Upper lobe of right lung (tissue), 1 donor: ENCODE measurements at places on chromosomes 3 and 15. TPM values are rescaled to one million over a fixed set of nuclear protein-coding genes. Genes with fewer than 3 reads are reported as not detected.
A peak's percentile ranks its signal among the peaks of the same experiment; 100 is the strongest.

DNA sequence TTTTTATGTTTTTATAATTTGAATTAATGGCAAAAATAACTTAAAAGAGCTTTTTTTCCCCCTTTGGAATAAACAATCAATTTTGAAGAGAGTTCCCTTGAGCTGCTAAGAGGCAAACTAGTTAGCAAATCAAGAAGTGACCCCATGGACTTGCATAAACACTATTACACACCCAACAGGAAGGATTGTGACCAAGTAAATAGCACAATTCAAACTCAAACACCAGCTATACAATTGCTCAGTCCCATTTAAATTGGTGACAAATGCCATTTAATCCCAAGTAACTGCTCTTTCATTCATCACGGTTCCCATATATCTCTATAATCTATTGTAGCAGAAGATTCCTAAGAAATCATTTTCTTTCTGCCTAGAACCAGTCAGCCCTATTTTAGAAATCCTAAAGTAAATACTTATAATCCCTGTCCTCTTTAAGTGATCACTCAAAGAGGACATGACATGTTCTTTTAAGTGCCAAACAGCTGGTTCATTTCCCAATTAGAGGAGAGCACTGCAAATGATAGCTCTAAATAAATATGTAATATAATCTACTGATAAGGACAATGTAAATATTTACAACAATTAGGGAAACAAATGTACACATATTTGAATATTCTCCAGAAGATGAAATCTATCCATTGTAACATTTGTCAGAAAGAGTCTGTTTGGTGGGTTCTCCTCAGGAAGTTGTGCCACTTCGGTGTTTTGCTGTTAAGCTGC is 137.8 kb upstream of the ADAMTS9 start:
- no peak for DNase-seq

DNA sequence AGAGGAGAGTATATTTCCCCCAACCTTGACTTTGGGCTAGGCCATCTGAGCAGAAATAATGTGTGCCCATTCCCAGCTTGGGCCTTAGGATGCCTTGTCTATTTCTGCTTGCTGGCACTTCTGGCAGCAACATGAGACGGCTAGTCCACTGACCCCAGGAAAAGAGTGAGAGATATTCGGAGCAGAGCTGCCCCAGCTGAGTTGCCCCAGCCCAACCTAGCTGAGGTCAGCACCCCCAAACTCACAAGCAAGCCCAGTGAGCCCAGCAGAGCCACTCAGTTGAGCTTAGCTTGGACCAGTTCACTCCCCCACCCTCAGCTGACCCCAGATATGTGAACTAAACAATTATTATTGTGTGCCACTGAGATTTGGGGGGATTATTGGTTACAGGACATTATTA is 20.2 kb downstream of the ITGA11 start:
- no peak for DNase-seq

GRCh38 chr3:126208606-126209256 is 28.3 kb upstream of the ALDH1L1 start:
- peak; percentile 85 for DNase-seq

DNA sequence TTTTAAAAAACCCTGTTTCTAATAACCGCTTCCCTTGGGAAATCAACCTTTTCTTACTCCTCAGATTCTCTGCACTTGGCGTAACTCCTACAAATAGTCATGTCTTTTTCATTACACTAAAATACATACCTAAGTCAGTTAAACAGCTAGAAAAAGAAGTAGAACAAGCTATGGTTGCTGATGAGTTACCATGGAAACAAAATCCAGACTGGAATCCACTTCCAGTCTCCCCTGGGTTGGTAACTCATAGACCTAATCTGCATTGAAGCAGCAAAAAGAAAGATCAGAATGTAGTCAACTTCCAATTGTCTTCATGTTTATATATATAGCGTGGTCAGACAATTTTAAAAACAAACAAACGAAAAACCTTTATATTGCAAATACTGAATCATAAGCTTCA is 260.8 kb upstream of the LRRN1 start:
- DNase-seq: no peak

DNA sequence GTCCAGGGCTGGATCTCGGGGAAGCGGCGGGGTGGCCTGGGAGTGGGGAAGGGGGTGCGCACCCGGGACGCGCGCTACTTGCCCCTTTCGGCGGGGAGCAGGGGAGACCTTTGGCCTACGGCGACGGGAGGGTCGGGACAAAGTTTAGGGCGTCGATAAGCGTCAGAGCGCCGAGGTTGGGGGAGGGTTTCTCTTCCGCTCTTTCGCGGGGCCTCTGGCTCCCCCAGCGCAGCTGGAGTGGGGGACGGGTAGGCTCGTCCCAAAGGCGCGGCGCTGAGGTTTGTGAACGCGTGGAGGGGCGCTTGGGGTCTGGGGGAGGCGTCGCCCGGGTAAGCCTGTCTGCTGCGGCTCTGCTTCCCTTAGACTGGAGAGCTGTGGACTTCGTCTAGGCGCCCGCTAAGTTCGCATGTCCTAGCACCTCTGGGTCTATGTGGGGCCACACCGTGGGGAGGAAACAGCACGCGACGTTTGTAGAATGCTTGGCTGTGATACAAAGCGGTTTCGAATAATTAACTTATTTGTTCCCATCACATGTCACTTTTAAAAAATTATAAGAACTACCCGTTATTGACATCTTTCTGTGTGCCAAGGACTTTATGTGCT is 527 bp downstream of the B2M start:
- DNase-seq: peak; percentile 82

The GPR149 gene
- total RNA-seq: not detected

The SLC35G2 gene
- total RNA-seq: 7.8 TPM

The THBS1 gene
- 377 TPM for total RNA-seq
